ENCODE measurements at places on chromosomes 13 and 19.

DNA sequence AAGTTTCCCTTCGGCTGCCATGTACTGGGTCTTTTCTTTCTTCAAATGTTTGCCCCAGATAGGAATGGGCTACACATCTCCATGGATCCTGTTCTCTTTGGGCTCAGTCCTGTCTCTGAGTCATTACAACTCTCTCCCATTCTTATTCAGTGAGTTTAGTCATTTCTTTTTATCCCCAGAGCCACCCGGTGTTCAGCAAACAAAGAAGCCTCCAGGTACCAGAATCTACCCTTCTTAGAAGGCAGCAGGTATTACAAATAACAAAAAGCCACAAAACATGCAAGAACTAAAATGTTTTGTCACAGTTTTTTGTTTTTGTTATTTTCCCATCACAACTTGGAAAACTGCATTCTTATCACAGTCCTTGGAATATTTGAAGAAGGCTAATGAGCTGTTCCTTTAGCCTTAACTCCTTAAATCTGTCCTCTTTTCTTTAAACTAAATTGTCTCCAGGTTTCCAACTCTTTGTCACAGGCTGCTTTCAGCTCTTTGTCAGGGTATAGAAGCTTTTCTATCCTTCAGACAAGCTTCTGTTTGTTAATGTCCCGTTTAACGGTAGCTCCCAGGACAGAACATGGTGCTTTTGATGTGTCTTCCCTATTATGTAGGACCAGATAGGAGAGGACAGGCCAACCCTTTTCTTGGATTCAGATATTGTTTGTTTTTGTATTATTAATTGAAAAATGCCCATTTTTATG lies 215.5 kb upstream of the HTR2A start:
- no peak for DNase-seq

DNA sequence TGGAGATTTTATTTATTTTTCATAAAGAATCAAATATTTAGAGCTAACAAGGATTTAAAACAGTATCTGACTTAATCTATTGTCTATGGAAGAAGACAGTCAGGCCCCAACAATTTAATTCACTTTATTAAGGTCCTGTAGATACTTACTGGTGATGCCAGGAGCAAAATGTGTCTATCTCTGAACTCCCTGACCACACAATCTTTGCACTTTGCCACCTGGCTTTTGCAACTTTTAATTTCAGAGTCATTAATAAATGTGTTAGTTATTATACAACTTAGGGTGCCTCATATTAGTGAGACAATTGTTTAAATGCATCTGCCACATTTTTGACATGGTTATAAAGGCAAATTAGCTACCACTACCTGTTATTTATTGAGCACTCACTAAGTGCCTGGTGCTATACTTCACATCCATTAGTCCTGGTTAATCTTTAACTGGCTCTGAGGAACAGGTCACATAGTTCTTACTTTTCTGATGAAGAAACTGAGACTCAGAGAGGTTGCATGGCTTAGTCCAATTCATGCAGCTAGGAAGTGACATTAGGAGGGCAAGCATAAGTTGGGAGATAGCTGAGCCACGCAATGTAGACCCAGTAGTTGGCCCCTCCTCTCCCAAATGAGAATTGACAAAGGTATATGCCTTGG lies 297.9 kb downstream of the DCT start:
- DNase-seq, result no peak

- DNase-seq, result no peak
These were observed 338.5 kb downstream of the ZNF536 start for GRCh38 chr19:30710721-30711120.

- no peak for DNase-seq
These were observed 520 bp downstream of the LGALS4 start for GRCh38 chr19:38812009-38812840.

GRCh38 chr13:27183561-27184147 lies 12.0 kb upstream of the USP12 start:
- no peak for DNase-seq
